Right ventricle myocardium superior (tissue), 1 donor: ENCODE measurements at places on chromosomes 7 and 10. TPM values are rescaled to one million over a fixed set of nuclear protein-coding genes. Genes with fewer than 3 reads are reported as not detected.

DNA sequence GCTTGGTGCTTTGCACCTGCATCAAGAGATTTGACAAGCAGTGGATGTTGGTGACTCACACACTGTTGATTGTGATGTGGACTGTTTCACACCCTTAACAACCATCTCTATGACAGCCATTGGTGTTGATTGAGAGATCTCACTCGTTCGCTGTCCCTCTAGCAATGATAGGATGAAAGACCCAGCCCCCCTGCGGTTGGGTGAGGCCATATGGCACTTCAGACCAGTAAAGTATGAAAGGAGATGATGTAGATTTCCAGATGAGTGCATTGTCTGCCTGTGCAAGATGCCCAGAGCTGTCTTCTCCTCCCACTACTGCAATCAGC, 138.7 kb upstream of the PRR15 start:
- DNase-seq: no peak

C10orf105 gene
- total RNA-seq: 0.05 TPM

- no peak for DNase-seq
Measured at GRCh38 chr10:71388583-71389310, 8.0 kb upstream of the CDH23 start.

GRCh38 chr7:22667562-22668239, 59.3 kb upstream of the IL6 start:
- no peak for DNase-seq

GRCh38 chr7:46173476-46174195, 252.6 kb upstream of the IGFBP3 start:
- DNase-seq: peak; percentile 74

- DNase-seq: no peak
Measured at GRCh38 chr10:15603446-15604011, 116.2 kb downstream of the ITGA8 start.

CFAP70 gene
- total RNA-seq: 1.5 TPM

GRCh38 chr7:2040201-2040892, 192.4 kb downstream of the MAD1L1 start:
- peak; percentile 23 for DNase-seq

DNA sequence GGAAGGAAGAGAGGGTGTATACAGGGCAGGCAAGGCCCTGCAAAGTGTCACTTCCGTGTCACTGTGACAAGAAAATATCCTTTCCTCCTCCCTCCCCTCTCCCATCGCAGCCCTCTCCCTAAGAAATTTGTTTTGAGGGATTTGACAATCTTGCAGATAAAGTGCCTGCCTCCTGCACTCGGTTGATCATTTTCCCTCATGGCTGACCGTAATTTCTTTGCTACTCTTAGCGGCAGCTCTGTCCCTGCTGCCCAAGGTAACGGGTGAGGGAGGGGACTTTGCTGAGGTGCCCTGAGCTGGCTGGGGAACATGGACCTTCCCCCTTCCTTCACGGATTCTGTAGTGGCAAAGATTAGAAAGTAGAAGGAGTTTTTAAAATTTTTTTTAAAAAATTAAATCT, 179.1 kb downstream of the TCF7L2 start:
- DNase-seq: no peak

GRCh38 chr7:44541028-44541869, at the start of gene NPC1L1:
Gene NPC1L1 (minus strand): TSS chr7:44541330. CDS start chr7:44541259, 71 bp downstream.
- DNase-seq: no peak

- DNase-seq: no peak
Measured at GRCh38 chr7:46449743-46450142, 528.7 kb upstream of the IGFBP3 start.

CYP2W1 gene
- total RNA-seq: not detected

DNA sequence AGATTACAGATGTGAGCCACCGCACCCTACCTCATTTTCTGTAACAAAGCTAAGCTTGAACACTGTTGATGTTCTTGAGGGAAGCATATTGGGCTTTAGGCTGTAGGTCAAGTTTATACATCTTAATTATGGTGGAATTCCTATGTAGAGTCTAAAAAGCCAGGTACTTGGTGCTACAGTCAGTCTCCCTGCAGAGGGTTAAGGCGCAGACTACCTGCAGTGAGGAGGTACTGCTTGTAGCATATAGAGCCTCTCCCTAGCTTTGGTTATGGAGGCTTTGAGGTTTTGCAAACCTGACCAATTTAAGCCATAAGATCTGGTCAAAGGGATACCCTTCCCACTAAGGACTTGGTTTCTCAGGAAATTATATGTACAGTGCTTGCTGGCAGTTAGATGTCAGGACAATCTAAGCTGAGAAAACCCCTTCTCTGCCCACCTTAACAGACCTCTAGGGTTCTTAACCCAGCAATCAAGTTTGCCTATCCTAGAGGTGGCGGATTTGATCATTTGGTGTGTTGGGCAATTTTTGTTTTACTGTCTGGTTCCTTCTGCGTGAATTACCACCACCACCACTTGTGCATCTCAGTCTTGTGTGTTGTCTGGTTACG, 6.0 kb downstream of the PPIA start:
- no peak for DNase-seq

WNT8B gene
- not detected for total RNA-seq

- DNase-seq: no peak
Measured at GRCh38 chr7:9761224-9761623, 1212.4 kb upstream of the PHF14 start.

GRCh38 chr7:78770422-78771410, 682.8 kb downstream of the MAGI2 start:
- DNase-seq: no peak

SDK1 gene
- 2.2 TPM for total RNA-seq

ST8SIA6 gene
- 6.3 TPM for total RNA-seq

MET gene
- total RNA-seq: 14.3 TPM

SRRM3 gene
- 16.3 TPM for total RNA-seq

- DNase-seq: no peak
Measured at GRCh38 chr10:26715137-26715487, 17.6 kb downstream of the PDSS1 start.

AKR1E2 gene
- total RNA-seq: 5.1 TPM

DNA sequence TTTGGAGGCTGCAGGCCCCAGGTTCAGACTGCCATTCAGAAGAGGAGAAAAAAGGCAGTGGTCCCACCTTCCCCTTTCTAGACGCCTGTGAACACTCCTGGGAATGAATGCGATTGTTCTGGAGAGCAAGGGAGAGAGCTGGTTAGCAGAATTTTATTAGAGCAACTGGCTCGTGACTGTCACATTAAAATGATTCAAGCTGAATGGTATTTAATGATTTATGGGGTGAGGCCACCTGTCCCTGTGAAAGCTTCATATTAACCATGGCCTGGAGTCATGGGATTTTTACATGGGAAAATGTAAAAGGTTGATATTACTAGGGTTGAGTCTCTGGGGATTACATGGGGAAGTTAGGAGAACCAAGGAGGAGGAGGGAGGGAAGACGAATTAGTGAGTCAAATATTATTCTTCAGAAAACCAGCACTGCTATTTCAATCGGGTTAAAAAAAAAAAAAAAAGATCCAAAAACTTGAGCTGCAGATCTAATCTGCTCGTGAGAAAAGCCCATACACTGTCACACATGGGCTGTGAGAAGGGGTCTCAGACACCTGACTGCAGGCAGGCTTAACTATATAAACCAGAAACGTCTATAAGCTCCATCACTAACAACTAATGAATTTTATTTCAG, 8.3 kb downstream of the CXCL12 start:
- no peak for DNase-seq

GRCh38 chr7:44305564-44306507, 19.6 kb downstream of the CAMK2B start:
- no peak for DNase-seq

- DNase-seq: peak; percentile 52
Measured at GRCh38 chr7:50303335-50304128, 984 bp upstream of the IKZF1 start.

OR2A1 gene
- total RNA-seq: not detected

- no peak for DNase-seq
Measured at GRCh38 chr7:91512958-91513357, 248.7 kb downstream of the FZD1 start.

DNA sequence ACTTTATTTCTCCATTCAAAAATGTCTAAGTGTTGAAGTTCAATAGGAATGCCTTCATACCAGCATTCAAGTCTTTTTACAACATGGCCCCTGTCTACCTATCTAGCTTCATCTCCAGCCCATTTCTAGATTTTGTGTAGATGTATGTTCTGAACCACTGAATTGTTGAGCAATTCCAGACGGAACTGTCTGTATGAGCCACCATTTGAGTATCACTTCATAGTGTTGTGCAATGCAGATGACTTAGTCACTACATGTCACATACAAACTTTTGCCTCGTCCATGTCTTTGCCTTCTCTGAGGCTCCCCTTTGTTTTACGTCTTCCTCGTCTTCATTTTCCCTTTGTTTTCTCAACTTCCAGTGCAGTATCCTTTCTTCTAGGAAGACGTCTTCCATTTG, 118.1 kb downstream of the INHBA start:
- no peak for DNase-seq

- DNase-seq: no peak
Measured at GRCh38 chr10:92278996-92279696, 11.7 kb downstream of the CPEB3 start.

DNA sequence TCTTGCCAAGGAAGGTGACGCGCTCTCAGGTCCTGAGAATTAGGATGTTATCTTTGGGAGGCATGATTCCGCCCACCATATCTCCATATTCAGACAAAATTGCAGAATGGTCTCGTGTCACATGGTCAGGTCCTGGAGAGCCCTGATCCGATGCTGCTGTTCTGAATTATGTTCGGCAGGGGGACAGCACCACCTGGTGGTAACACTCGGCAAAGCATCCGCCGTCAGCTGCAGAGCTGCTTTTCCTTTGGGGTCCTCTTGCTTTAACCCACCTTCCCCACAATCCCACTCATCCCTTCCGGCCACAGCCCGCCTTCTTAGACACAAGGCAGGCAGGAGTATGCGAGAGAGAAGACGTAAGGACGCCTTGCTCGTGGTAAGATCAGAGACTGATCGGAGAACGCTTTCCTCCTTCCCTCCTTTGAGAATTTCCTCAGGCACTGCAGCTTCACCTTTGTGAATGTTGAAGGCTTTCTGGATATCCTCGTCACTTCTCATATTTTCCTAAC, 327.8 kb upstream of the C7orf33 start:
- peak; percentile 75 for DNase-seq

DNA sequence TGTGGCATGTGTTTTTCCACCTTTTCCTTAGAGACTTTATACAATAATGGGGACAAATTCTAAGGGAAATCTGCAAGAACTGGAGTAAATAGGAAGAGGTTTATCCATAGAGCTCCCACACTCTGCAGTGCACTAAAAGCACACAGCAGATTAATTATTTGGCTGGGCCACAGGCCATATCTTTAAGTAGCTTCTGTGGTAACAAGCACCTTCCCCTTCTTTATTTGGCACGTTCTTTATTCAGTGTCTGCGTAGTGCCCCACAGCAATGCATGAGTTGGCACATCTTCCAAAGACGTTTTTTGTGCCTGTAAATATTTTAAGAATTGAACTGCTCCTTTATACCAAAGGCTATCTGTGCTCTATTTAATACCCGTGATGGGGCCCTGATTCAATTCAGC, 104.9 kb upstream of the MBL2 start:
- DNase-seq: no peak

DNA sequence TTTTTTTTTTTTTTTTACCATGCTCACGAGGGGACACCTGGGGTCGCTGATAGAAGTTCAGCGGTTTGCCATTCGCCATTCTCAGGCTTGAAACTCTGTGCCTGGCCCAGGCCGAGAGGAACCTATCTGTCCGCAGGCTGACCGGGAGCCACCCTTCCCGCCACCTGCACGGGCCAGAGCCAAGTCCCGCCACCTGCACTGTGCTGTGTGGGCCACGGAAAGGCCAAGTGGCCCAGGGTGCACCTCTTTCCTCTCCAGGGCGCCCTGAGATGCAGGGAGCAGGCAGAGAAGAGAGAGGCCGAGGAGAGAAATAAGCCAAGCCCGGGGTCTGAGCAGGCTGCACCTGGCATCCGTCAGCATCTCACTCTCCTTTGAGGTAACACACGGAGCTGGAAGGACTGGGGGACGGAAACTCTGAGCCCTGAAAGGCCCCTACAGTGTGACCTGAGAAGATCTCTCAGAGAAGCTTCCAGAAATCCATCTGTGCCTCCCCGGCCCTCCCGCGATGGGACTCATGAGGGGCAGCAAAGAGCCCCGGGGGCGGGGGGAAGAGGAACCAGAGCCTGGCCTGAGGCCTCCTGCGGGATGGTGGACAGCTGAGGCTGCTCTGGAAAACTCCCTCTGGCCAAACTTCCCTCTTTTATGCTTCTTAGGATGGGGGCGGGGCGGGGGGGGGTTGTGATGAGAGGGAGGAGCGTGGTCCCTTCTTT, 46.6 kb downstream of the PRKAG2 start:
- DNase-seq: peak; percentile 27

UCN3 gene
- total RNA-seq: not detected

DNA sequence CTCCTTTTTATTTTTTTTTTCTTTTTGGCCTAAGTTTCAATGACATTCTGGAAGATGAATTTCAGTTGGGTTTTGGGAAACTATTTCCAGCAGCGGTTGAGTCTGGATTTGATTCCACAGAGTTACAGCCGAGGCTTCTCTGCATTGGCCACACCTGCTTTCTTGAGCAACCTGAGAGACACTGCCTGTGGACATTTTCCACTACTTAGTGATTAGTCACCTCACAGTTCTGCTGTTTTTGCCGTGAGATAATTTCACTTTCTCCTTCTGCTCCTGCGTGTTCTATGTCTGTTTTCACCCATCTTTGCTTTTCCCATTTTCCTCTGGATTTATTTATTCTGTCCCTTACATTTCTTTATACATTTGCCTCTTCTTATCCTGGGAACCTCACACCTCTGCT, 243.0 kb downstream of the BICC1 start:
- DNase-seq: no peak

DNA sequence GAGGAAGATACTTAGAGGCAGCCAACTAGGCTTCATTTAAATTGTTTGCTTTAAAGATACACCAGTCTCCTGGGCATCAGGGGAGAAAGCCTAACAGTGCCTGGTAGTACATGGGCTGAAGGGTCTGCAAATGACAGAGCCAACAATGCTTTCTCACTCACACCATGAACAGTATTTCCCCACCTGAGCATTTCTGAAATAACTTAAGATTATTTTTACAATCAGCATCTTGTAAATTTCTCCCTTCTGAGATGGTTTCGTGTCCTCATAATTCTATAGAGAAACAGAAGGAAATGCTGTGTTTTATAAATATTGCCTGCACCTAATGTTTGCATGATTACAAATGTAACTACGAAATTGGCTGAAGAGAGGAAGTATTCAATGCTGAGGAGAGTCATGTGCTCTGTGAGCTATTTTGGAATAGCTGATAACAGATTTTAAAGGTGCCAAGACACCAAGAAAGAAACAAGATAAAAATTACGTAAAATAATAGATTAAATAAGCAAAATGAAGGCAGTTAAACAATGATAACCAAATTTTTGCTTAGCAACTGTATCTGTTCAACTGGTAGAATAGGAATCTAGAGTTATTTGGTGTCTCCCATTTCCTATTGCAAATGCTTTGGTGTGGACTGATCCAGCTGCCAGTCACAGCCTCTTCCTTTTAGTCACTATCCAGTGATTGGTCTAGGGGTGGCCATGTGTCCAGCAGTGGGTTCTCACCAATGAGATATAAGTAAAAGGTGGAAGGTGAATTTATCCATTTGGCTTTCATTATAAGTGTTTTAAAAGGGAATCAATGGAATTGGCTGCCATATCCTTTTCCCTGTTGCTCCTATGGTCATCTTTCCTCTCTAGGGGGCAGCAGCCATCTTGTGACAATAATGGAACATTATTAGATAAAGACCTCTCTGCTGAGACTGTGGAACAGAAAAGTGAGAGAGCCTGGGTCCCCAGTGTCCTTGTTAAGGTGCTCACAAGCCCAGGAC, 167.9 kb upstream of the SLC26A5 start:
- DNase-seq: no peak

STOX1 gene
- total RNA-seq: 0.38 TPM

TMEM236 gene
- total RNA-seq: 0.43 TPM

- DNase-seq: no peak
Measured at GRCh38 chr7:149732111-149732561, 41.3 kb downstream of the ZNF467 start.
